ENCODE measurements at places on chromosomes 2 and 18. TPM values are rescaled to one million over a fixed set of nuclear protein-coding genes. Genes with fewer than 3 reads are reported as not detected.

Gene ASAP2
- 22.1 TPM for total RNA-seq

Gene C2orf78
- total RNA-seq = not detected

Gene MATN3
- 0.71 TPM for total RNA-seq

Gene TLX2
- 1.2 TPM for total RNA-seq

Gene RAB6D
- not detected for total RNA-seq
